ENCODE measurements at places on chromosomes 11 and 22. TPM values are rescaled to one million over a fixed set of nuclear protein-coding genes. Genes with fewer than 3 reads are reported as not detected.

GRCh38 chr22:39110631-39111561 lies 13.9 kb downstream of the APOBEC3H start:
- DNase-seq, result no peak

- peak; percentile 73 for DNase-seq
These were observed at the start of gene KCNJ5 for GRCh38 chr11:128890543-128891368. Gene KCNJ5 (plus strand): TSS chr11:128891356. CDS start chr11:128911274, 19,918 bp downstream.

Gene VWCE
- 0.94 TPM for total RNA-seq

DNA sequence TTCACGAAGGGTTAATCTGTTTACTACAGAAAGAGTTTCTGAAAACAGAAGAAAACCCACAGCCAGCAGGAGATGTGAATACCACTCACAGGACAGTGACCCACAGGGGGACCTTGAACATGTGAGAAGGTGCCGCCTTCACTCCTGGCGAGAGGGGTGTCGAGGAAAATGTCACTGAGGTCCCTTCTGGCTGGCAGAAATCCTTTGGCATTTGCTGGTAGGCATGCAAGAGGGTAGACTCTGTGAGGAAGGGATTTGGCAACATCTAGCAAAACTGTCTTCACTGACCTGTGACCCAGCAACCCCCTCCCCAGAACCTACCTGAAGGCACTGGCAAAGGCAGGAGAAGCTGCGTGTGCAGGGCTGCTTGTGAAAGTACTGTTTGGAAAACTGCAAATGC lies 8.6 kb downstream of the KCNQ1 start:
- no peak for DNase-seq

GRCh38 chr22:38698407-38699094 lies 2.2 kb downstream of the JOSD1 start:
- DNase-seq, result no peak

- no peak for DNase-seq
These were observed 95.0 kb downstream of the PDHX start for GRCh38 chr11:35011389-35011788.

Gene PTPRCAP
- total RNA-seq, result 2.0 TPM

- no peak for DNase-seq
These were observed 23.3 kb downstream of the MICAL2 start for GRCh38 chr11:12133547-12134235.

DNA sequence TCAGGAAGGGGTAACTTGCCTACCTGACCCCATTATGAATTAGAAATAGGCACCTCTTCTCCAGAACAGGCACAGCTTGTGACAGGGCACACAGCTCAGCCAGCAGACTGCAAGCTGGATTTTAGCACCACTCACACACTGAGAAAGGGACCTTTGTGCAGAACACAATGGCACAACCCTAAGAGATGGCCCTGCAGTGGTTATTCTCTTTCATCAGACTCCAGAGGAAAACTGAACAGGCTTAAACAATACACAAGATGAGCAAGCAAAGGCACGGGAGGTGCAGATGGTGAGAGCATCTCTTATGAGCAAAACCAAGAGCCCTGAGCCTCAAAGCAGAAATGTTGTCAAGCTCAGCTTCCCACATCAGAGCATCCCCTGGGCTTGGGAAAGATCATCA lies 93.8 kb upstream of the LRRC55 start:
- no peak for DNase-seq

DNA sequence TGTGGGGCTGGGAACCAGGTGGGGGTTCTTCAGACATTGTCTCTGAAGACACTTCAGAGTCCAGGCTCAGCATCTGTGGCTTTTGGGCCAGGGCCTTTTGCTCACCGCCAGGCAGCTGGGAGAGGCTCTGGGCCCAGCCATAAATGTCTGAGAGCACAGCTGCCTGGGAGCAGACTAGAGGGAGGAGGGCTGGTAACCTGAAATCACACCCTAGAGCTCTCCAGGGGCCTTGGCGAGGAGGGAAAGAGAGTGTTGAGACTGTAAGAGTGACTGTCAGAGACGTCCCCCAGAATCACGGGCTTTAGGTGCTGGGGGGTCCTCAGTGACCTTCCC lies 4.1 kb downstream of the TRABD start:
- peak; percentile 56 for DNase-seq

DNA sequence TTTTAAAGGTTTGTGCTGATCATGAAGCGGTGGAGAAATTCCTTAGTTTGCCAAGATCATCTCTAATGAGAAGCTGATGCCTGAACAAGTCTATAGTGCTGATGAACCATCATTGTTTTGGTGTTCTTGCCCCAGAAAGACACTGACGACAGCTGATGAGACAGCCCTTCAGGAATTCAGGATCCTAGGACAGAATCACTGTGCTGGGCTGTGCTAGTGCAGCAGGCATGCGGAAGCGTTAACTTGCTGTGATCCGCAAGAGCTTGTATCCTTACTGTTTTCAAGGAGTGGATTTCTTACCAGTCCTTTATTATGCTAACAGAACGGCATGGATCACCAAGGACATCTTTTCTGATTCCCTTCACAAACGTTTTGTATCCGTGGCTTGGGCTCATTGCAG lies 104.1 kb downstream of the TBC1D22A start:
- no peak for DNase-seq

DNA sequence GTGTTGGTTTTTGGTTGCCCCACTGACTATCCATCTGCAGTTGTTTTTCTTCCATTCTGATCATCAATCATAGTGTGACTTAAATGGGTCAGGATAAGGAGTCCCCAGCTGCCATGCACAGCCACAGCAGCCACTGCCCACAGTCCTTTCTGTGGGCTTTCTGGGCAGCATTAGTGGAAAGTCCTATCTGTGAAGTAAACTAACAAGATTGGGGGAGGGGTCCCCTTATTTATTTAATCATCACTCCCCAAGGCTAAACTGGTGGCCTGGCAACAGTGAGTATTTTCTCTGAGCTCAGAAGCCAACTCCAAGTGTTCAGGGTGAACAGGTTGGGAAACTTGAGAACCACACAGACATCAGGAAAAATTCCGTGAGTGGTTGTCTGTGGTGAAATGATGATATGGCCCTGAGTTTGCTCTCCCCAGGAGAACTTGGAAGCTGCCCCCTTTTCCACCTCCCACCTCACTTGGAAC lies 145.0 kb downstream of the CCDC34 start:
- DNase-seq, result no peak

Gene NTM
- 3.3 TPM for total RNA-seq

DNA sequence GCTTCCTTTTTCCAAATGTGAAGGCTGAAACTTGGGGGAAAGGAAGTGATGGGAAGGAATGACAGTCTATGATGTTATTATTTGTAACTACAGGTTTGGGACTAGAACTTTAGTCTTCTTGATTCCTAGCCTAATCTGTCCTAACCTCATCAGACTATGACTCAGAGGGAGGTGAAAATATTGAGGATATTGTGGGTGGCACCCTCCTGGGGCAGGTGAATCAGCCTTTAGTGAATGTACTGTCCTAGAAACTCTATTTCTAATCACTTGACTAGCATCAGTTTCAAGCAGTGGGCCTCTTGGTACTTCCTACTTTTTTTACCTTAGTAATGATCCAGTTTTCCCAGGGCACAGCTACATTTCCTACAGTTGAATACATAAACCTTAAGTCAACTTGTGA lies 829.0 kb upstream of the API5 start:
- DNase-seq, result no peak

Gene CABP7
- not detected for total RNA-seq

Data from left ventricle myocardium superior (tissue), 1 donor.